ENCODE measurements at places on chromosomes 5 and 9.

- DNase-seq: peak; percentile 74
These were observed 15.7 kb downstream of the TTC23L start for GRCh38 chr5:34854459-34855174.

DNA sequence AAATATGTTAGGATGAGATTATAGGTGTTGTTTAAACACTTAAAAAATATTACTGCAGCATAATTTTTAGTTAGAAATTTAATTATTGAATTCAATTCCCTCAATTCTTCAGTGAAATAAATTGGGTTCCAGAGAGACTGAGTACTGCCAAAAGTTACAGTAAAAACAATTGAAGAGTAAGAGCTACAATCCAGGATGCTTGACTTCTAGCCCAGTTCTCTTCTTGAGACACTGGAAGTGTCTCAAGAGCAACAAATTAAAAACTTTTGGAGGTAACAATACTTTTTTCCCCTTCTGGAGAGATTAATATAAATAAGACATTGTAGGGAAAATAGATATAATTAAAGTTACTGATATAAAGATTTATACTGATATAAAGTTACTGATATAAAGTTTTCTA, 8.3 kb downstream of the ITGA1 start:
- no peak for DNase-seq

DNA sequence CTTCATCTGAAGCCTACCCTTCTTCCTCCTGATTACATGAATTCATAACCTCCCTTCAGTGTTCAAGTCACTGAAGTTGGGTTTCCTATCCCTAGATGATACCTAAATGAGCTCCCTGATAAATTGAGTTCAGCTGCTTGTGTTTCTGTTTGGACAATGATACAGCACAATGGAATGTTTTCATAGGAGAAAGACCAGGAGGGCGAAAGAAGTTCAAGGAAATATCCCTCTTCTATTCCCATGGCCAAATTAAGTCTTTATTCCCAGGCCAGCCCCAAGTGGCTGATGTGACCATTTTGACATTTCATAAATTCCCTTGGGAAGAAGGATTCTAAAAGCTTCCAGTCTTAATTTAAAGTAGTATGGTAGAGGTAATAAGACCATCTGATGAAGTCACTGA, 555.8 kb upstream of the CLINT1 start:
- no peak for DNase-seq

- no peak for DNase-seq
These were observed 59.5 kb downstream of the PTBP3 start for GRCh38 chr9:112273876-112274275.

GRCh38 chr9:11159318-11159862, 546.6 kb upstream of the PTPRD start:
- DNase-seq: no peak

- no peak for DNase-seq
These were observed 147.2 kb downstream of the PCSK1 start for GRCh38 chr5:96285823-96286222.

DNA sequence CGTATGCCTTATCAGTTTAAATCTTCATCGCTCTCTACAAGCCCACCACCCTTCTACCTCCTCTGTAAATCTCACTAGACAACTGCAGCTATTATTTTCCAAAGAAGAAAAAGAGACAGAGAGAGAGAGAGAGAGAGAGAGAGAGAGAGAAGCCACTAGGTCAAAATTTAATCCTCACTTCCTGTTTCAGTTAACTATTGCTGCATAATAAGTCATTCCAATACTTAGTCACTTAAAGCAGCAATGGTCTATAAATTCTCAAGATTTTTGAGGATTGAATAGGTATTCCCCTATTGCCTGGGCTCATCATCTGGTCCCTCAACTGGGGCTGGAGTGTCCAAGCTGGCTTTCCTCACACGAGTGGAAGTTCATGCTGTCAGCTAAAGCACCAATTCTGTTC, 68.8 kb downstream of the ITGA1 start:
- DNase-seq: no peak

DNA sequence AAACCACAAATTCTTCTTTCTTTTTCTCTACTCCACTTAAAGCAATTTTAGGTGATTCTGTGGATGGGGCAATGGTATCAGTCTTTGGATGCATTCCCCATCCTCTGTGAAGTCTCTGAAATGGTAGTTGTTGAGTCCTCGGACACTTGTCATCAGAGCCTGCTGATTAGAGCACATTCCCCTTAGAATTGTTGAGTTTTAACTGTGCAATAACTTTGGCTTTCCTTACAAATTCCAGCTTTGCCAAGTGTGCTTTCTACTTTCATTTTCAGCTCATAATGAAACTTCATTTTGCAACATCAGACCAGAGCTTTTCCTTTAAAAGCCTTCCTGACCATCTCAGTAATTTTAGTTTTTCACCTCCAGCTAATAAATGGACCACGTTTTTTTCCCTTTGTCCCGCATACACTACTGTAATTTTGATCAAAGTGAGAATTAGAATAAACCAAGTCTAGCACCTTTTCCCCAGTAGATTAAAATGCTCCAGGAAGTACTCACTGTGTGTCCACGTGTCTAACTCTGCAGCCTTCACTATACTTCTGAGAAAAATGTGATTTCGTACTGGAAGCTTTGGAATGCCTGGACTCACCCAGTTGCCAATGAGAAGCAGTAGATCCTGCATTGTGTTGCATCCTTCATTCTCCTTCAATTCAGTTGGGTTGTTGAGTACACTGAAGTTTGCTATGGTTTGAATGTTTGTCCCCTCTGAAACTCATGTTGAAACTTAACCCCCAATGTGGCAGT, 135.6 kb downstream of the NTRK2 start:
- DNase-seq: no peak

DNA sequence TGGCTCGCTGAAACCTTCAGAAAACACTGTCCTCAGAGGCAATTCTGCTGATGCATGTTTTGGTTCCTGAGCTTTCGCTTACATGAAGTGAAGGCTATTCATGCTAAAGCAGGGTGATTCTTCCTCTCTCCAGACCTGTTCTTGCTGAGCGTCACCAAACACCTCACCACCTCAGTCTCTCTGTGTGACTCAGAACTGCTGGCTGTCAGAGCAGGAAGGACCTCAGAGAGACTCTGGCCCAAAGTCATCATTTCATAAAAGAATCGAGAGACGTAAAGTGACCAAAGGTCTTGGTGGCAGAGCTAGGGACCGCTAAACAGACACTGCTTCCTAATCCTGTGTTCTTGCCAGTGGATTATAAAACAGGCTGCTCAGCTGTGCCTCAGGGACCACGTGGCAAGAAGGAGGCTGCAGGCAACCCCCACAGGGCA, 73.8 kb downstream of the LHFPL2 start:
- no peak for DNase-seq

DNA sequence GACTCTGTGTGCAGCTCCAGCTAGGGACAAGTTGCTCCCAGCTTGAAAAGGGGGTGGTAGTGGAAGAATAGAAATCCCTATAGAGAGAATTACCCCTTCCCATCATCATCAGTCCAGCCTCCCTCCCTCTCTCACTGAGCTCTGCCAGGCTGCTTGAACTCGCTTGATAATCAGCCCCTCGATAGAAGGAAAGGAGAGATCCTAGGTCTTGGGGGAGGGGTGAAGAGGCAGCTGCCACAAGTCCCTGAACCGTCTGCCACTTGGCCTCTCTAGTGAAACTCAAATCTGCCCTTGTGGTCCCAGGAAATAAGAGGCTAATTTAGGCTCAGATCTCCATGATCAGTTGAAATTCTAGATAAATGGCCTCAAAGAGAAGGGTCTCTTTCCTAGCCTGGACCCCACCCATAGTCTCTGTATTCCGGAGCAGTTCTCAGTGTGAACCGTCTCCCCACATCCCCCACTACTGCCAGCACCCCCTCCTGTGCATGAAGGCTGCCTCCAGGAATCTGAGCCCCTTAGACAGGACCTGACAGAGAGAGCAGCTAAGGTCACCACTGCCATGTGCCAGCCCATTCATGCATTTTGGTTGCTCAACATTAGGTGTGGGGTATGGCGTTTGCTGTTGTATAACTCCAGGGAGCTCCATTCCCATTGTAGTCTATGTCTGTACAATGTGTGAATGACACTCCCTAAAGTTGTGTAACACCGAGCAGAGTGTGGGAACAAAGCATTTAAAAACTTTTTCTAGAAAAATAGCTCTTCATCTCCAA, 5.5 kb downstream of the DNAJB5 start:
- peak; percentile 12 for DNase-seq

DNA sequence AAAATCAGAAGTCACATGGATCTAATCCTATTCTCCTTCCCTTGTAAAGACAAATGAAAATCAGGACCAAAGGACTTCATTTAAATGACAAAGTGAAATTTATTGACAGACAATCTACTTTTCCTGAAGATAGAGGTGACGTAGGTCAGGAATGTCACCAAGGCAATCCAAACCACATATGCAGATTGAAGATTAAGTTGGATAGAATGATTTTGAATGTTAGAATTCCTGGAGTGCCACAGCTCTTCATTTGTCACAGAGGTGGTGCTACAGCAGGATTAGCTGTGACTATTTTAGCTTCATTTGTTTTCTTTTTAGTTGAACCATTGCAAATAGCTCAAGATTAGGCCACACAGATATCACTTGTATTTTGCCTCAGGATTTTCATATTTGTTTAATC, 736.0 kb upstream of the ARRDC3 start:
- DNase-seq: no peak

DNA sequence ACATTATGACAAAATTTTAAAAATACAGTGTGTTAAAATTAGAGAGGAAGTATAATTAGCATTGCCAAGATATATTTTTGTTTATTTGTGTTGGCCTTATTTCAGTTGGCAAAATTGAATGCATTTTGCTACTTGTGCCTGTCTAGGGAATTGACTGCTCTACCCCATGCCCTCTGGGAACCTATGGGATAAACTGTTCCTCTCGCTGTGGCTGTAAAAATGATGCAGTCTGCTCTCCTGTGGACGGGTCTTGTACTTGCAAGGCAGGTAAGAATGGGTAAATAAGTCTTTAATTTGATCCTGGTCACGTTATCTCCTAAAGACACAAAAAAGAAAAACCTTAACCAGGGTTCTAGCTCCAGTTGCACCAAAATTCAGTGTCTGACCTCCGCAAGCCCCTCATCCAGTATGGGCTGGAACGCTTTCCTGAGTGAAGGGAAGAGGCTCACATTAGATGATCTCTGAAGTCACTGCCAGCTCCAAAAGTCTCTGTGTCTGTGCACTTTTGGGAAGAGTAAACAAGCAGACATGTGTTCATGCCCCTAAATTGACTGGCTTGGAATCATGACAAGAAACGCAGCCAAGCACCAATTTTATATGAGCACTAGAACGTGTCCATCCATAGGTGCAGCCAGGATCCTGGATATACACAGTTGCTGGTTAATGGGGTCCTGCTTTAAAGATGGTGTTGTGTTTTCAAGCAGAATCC, 98.3 kb upstream of the PRRC1 start:
- DNase-seq: no peak

DNA sequence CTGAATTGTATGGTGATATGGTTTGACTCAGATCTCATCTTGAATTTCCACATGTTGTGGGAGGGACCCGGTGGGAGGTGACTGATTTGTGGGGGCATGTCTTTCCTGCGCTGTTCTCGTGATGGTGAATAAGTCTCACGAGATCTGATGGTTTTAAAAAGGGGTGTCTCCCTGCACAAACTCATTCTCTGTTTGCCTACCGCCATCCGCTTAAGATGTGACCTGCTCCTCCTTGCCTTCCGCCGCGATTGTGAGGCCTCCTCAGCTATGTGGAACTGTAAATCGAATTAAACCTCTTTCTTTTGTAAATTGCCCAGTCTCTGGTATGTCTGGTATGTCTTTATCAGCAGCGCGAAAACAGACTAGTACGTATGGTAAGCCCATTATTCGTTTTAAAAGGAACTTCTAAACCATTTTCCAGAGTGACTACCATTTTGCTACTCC, 48.7 kb downstream of the SLC36A1 start:
- DNase-seq: no peak

GRCh38 chr5:111747337-111747736, 9.7 kb downstream of the NREP start:
- DNase-seq: no peak

GRCh38 chr9:3760031-3760430, 234.2 kb upstream of the RFX3 start:
- DNase-seq: no peak

DNA sequence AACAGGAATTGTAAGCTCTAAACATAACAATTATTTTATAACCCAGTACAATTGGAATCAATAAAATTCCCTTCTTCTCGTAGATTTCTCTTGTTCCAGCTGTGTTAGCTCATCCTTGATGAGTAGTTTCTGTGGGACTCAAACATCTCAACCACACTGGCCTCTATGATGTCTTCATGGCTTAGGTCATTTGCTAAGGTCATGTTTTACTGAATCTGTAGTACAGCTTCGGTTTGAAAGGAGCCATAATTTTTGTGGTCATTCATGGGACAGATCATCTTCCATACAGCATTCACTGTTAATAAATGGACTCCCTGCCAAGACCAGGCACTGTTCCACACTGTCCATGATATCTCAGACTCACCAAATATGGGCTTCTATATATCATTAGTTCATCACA, 369.0 kb upstream of the RFX3 start:
- DNase-seq: no peak

GRCh38 chr5:6424110-6424659, 24.5 kb upstream of the UBE2QL1 start:
- no peak for DNase-seq

Data from NCI-H2227 treated with DMSO at 0.1 percent for 48 hours (cell line).